ENCODE measurements at places on chromosomes 2 and 18.

- DNase-seq: no peak
Observed at GRCh38 chr2:171360905-171361304, 72.9 kb downstream of the METTL8 start.

GRCh38 chr2:226813148-226813701, 13.6 kb upstream of the IRS1 start:
- peak; percentile 66 for DNase-seq

GRCh38 chr2:20563833-20564232, 87.1 kb downstream of the HS1BP3 start:
- DNase-seq: no peak

DNA sequence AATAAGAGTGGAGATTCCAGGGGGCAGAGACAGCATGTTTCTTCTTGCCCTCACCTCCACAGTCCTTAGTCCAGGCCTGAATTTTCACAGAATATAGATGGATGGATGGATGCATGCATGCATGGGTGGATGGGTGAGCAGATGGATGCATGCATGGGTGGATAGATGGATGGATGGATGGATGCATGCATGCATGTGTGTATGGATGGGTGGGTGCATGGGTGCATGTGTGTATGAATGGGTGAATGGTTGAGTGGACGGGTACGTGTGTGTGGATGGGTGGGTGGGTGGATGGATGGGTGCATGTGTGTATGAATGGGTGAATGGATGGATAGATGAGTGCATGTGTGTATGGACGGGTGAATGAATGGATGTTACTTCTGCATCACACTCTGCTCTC, 153.3 kb downstream of the CELF4 start:
- DNase-seq: no peak

DNA sequence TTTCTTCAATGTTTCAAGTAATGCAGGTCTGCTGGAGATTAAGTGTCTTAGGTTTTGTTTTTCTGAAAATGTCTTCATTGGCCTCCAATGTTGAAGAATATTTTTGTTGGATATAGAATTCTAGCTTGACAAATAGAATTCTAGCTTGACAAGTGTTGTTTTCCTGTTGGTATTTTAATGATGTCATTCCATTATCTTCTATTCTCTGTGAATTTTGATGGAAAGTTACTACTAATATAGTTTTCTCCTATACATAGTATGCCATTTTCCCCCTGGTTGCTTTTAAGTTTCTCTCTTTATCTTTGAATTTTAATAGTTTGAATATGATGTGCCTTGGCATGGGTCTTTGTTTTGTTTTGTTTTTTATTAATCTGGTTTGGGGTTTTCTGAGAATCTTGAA, 119.9 kb downstream of the RAPGEF4 start:
- no peak for DNase-seq

DNA sequence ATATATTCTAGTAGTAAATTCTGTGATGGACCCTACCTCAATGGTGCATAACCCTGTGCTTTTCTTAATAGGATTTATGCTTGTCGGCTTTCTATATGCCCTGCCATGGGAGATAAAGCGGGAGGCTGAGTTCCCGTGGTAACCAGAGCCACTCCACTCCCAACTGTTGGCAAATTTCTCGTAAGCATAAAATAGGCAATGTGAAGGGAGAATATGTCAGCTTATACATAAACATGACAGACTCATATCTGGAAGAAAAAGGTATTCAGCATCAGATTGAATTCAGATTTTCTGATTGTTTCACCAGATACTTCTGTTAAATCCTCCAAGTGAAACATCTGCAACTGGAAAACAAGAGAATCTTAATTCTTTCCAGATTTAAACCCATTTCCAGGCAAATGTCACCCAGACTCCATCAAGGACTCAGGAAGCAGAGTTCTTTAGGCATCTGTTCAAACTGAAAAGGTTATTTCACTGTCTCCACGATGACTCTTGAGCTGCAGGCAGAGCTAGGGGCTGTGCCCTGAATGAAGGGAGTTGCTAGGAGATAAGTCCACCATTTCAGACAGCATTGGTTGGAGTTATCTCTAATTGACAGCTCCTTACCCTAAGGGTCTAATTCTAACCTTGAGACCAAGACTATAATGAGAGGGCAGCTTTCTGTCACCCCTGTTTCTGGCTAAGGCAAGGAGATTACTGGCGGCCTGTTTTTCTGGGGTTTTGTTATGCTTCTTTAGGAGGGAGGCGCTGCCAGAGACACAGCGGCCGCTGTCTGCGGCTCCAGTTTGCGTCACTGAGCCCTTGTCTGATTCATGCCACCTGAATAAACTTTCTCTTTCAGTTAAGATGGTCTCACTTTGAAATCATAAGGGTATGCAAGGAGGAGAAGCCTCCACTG, 381.3 kb downstream of the SOX11 start:
- DNase-seq: peak; percentile 75

- DNase-seq: no peak
Observed at GRCh38 chr18:9856092-9856491, 29.7 kb upstream of the TXNDC2 start.
